Activated naive CD8-positive, alpha-beta T cell treated with anti-CD3 and anti-CD28 coated beads, Interleukin-2, amount 10 ng/mL, durations not matched to agents 7 days and 5 days (primary cell): ENCODE measurements at places on chromosomes 11 and 22. TPM values are rescaled to one million over a fixed set of nuclear protein-coding genes. Genes with fewer than 3 reads are reported as not detected.

GGT5 gene
- total RNA-seq = not detected

TRIM3 gene
- 11.8 TPM for total RNA-seq

INS gene
- total RNA-seq = not detected

NPAS4 gene
- 0.23 TPM for total RNA-seq

OR10A5 gene
- not detected for total RNA-seq

JAML gene
- total RNA-seq = 181 TPM

HPX gene
- 1.3 TPM for total RNA-seq

GDPD4 gene
- not detected for total RNA-seq

TP53AIP1 gene
- total RNA-seq = not detected

OR8D4 gene
- not detected for total RNA-seq

UBASH3B gene
- total RNA-seq = 44.8 TPM

DMC1 gene
- total RNA-seq = 13.2 TPM

SYT12 gene
- not detected for total RNA-seq

ZNF280B gene
- total RNA-seq = 2.7 TPM

DAGLA gene
- total RNA-seq = 0.08 TPM

TMEM151A gene
- not detected for total RNA-seq

OR52N4 gene
- 1.7 TPM for total RNA-seq

DNAJB7 gene
- total RNA-seq = not detected

HBG1 gene
- not detected for total RNA-seq

CRYBA4 gene
- total RNA-seq = not detected

USP2 gene
- total RNA-seq = 0.62 TPM

SPON1 gene
- total RNA-seq = 3.9 TPM

PGA4 gene
- not detected for total RNA-seq

MOB2 gene
- total RNA-seq = 43.2 TPM

OR10A2 gene
- total RNA-seq = not detected

C11orf21 gene
- total RNA-seq = 55.3 TPM

SCARF2 gene
- total RNA-seq = 1.7 TPM

ZNF214 gene
- total RNA-seq = not detected

GP1BB gene
- not detected for total RNA-seq

TBX1 gene
- total RNA-seq = 0.47 TPM

RTN4R gene
- total RNA-seq = 6.1 TPM

HTR3A gene
- not detected for total RNA-seq

GRM5 gene
- not detected for total RNA-seq

BTBD10 gene
- 20.1 TPM for total RNA-seq

NUCB2 gene
- 170 TPM for total RNA-seq

SLCO2B1 gene
- total RNA-seq = 2.6 TPM

UBQLN3 gene
- total RNA-seq = not detected

KRTAP5-8 gene
- total RNA-seq = not detected

GAL3ST1 gene
- total RNA-seq = 0.44 TPM

OLFML1 gene
- not detected for total RNA-seq
